ENCODE measurements at places on chromosomes 16 and 17.
A peak's percentile ranks its signal among the peaks of the same experiment; 100 is the strongest.

DNA sequence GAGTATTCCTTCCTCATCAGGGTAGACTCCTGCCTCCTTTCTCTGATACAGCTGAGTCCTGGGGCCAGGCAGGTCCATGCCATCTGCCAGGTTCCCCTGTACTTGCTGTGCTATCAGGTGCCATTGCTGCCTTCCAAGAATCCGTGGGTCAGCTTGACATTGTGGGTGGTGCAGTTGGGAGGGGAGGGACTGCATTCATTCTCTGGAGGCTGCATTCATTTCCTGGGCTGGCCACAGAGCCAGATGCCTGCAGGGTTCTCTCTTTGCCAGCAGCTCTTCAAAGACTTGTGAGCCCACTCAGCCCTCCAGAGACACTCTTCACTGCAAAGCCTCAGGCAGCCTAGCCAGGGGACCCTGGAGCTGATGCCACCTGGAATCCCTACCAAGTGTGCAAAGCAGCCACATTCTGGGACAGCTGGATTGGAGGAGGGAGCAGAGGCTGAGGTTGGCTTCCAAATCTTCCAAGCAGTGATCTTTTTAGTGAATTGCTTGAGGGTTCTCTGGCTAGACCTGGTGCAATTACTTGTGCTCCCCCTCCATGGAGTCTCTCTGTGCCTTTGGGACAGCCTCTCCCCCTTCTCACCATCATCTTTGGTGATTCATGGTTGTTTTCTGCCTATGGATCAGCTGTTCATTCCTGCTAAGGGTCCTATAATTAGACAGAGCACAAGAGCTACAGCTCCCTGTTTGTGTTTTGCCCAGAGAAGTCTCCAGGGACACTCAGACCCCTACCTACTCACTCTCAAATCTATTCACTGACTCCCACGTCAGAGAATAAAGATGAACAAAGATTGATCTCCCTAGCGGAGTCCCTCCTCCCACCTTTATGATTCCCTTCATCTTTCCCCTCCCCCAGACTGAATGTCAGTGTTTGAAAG lies 20.9 kb downstream of the ANKFN1 start:
- no peak for DNase-seq

DNA sequence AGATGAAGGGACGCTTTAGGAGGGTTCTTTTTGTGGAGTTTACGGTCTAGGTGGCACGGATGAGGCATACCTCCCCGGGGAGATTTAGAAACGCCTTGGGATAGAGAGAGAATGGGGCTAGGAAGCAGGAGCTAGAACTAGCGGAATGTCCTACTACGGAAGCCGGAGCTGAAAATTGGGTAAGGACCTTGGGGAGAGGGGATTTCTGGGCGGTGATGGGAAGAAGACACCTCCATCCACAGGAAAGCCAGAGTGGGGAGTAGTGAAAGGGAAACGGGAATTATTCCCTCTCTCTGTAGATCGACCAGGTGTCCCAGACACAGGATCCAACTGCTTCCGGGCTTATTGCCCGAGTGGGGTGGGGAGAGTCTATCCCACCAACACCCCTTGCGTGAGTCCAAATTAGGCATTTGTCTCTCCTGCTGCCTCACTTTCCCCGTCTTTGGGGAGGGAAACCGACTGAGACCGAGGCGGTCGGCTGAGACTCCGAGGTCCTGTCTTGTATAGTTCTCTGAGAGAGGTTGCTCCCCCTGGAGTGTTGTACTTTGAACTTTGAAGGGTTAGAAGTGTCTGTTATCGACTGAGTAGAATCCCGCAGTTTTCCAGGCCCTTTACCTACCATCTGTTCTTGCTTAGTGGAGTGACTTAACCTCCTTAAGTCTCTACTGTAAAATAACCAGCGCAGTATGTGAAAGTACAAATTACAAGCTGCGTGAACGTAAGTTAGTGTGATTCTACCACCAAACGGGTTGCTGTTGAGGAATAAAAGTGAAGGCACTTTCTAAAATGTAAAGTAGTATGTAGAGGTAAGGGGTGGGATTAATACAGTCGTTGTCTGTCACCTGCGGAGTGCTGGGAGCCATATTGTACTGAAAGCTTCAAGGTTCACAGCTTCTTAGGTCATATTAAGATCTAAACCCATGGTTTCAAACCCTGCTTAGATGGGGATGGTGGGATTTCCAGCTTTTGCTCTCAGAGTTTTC lies 1.0 kb downstream of the RSPRY1 start:
- peak; percentile 34 for DNase-seq

DNA sequence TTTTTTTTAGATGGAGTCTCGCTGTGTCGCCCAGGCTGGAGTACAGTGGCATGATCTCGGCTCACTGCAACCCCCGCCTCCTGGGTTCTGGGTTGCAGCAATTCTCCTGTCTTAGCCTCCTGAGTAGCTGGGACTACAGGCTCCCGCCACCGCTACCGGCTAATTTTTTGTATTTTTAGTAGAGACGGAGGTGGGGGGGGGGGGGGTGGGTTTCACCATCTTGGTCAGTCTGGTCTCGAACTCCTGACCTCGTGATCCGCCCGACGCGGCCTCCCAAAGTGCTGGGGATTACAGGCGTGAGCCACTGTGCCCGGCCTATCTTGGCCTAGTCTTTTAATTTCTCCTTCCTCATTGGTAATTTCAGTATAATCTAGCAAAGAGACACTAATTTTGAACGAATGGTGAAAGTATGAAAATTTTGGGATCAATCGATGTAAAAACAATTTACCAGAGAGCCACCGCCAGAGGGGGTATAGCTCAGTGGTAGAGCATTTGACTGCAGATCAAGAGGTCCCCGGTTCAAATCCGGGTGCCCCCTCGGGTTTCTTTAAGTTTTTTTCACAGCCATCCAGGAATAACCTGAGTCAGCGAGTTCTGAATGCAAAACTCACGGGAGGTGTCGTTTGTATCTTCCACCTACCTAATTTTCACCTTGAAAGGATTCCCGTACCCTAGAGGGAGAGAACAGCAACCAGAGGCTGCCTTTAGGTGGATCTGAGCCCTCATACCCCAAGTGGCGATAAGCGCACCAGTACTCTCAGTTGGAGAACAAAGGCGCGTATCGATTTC lies 2.5 kb upstream of the LASP1 start:
- peak; percentile 79 for DNase-seq

DNA sequence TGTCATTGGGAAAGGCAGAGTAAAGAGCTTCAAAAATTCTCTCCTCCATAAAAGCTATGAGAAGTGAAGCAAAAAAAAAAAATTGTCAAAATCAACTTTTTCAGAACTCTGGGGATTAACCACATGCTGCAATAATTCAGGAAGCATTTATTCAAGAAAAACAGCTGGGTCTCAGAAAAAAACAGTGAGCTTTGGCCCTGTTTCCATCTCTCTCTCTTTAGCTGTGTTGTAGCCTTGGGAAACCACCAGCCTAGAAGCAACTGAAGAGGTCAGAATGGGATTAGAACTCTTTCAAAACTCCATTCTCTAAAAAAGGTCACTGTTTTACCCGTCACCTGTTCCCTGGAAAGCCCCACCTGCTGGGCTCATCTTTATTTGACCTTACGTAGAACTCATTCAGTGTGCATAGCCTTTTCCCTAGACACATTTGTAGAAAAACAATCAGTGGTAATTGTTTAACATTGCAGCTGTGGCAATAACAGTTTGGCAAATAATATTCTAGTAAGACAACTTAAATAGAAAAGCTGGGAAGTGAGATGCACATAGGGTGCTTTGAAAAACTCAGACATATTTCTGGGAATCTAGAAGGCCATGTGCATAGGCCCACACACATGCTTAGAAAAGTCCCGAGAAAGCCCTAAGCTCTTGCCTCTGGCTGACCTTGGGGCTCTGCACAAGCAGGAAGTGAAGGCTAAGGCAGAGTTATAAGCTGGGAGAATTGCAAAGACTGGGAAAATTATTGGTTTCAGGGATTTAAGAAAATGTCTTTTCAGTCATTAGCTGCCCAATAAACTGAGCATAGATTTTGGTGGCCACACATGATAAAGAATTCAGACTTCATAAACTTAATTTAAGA lies 18.0 kb downstream of the SLC5A11 start:
- DNase-seq: no peak

- no peak for DNase-seq
Measured at GRCh38 chr17:11608396-11608795, 10.1 kb downstream of the DNAH9 start.

GRCh38 chr17:32111141-32111771 lies 31.0 kb upstream of the RHOT1 start:
- DNase-seq: peak; percentile 38

- peak; percentile 100 for DNase-seq
Measured at GRCh38 chr16:22190081-22190775, 15.8 kb upstream of the EEF2K start.

DNA sequence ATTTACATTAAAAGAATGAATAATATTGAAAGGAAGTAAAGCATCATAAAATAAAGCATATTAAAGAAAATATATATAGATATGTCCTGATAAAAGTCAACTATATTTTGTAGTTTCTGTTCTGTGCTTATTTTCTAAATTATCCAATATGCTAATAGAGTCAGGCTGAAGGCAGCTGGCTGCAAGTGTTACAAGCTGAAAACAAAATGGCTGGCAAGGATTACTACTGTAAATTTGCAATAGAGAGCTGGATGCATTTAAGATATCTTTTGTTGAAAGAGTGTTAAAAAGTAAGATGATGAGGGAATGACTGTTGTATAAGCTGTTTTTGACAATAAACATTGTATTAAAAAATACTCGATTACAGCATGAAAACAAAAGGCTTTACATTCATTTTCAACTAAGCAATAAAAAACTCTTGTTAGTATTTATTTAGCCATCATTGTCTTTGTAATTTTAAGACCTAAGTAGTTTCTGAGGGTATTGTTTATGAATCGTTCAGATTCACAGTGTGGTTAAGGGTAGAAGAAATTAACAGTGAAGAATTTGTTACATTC lies 76.3 kb downstream of the TANC2 start:
- no peak for DNase-seq

GRCh38 chr16:58020628-58021521 lies 4.7 kb upstream of the MMP15 start:
- DNase-seq: peak; percentile 61

DNA sequence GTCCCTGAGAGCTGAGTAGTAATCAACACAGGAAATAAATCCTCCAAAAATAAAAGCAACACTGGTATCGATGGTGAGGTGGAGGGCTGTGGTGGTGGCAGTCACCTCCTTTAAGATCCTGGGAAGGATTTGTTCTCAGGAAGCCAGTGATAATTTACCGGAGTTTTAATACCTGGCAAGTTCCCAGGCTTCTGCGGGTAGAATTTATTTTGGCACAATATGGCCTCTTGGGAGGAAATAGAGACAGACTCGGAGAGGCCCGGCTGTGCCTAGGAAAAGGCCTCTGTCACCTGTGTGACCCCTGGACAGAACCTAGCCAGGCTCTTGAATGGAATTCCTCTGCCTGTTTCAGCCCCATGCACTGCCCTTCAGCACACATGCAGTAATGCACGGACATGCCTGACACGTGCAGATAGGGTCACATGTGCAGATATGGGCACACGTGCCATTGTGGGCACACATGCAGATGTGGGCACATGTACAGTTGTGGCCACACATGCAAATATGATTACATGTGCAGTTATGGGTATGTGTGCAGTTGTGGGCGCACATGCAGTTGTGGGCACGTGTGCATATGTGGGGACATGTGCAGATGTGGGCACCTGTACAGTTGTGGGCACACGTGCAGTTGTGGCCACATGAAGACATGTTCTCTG lies 33.5 kb downstream of the MGAT5B start:
- no peak for DNase-seq

- no peak for DNase-seq
Measured at GRCh38 chr16:83220066-83220465, 587.7 kb upstream of the HSBP1 start.

GRCh38 chr16:89602273-89602951 lies 11.0 kb upstream of the DPEP1 start:
- peak; percentile 35 for DNase-seq

- no peak for DNase-seq
Measured at GRCh38 chr17:77160875-77161530, 20.2 kb downstream of the SEC14L1 start.

DNA sequence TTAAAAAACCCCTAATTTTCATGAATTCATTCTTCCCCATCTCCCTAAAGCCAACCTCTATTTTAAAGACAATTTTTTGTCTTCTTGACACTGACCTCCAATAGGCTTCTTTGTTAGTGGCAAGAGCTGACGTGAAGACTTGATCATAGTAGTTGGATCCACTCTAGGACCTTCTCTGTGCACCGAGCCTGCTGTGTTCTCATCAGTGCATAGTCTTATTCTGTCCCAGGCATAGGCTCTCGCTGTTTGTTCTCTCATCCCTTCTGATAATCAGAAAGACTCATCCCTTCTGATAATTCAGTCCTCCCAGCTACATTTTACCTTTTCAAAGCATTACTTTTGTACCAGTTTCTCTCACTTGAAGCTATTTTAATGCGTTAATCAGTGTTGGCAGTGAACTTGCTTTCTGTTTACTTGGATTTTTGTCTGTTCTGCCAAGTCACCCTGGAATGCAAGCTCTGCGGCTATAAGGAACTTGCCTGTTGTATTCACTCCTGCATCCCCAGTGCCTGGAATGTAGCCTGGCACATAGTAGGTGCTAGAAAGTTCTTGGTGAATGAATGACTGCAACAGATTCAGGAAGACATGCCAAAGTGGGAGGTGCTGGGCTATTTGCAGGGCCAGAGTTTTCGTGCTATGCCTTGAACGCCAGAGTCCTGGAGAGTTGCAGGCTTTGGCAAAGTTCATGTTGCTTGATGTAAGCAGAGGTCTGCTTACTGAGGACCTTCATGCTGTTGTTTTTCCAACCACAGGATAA lies 147.6 kb upstream of the MPHOSPH6 start:
- no peak for DNase-seq

DNA sequence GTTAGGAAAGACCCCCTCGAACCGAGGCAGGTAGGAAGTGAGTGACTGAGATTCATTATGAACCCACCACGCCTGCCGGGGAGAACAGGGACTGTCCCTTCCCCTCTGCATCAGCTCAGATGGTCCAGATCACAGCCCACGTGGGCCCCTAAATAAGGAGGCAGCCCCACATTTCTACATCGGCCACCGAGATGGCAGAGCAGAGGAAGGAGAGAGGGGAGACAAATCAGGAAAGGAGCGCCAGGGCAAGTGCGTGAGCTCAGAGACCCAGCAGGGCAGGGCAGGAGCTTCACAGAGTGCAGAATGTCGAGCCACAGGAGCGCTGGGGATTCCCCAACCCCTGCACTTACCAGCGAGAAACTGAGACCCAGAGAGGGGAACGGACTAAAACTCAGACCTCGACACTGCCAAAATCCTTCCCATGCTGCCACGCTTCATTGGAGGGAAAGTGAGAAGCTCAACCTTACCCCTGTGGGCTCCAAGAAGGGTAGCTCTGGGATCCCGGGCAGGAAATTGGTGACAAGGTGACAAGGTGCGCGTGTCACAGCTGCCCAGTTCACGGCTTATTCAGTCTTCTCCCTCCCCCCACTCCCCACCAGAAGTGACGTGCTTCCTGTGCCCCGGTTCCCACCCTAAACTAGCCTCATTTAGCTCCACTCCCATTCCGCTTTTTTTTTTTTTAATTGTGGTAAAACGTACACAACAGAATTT lies at the start of gene ICAM2:
ICAM2 (minus strand) TSS at position 578 of the 711 bp plus-strand sequence. CDS start 13,942 bp downstream, outside the sequence.
- peak; percentile 97 for DNase-seq

DNA sequence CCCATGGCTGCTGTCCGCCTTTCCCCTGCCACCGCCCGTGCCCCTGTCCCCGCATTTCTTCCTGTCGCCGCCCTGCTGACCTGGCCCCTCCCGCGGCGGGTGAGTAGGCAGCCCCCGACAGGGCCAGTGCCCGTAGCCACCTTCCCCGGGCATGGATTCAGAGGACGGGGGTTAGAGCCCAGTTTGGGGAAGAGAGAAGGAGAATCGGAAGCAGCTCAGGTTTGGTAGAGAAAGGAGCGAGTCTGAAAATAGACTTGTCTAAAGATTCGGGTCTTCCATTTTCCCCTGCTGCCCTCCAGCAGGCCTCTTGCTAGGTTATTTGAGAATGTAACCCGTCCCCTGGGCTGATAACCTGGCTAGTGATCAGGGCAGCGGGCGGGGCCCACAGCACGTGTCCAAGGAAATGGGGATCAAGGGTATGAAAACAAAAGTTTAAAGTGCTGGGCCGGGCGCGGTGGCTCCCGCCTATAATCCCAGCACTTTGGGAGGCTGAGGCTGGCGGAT lies 7.9 kb upstream of the CLDN9 start:
- no peak for DNase-seq

Measured in CD4-positive, alpha-beta T cell treated with Interleukin-4 for 1 hour (primary cell).